D341Med (cell line): ENCODE measurements at places on chromosomes 11 and 22.

GRCh38 chr11:65880844-65881421 is 1.3 kb downstream of the CTSW start:
- DNase-seq, result no peak

DNA sequence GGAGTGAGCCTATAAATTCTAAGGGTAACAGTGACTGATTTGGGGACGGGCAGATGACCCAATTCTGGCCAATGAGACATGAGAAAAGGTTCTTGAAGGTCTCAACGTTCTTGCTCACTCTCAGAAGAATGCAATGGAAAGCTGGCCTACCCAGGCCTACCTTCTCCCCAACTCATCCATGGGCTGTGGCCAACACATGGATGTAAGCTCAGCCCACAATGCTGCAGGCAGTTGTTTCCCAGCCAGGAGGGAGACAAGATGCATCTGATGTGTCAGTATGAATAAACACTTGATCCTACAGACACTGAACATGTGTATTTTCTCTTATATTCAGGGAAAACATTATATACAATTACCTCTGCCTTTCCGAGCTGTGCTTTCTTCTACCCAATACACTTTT is 24.4 kb downstream of the PI4KA start:
- no peak for DNase-seq

- no peak for DNase-seq
Observed at GRCh38 chr11:8065031-8065430, 16.0 kb upstream of the TUB start.

GRCh38 chr11:19349340-19350025 is 108.7 kb upstream of the E2F8 start:
- no peak for DNase-seq

DNA sequence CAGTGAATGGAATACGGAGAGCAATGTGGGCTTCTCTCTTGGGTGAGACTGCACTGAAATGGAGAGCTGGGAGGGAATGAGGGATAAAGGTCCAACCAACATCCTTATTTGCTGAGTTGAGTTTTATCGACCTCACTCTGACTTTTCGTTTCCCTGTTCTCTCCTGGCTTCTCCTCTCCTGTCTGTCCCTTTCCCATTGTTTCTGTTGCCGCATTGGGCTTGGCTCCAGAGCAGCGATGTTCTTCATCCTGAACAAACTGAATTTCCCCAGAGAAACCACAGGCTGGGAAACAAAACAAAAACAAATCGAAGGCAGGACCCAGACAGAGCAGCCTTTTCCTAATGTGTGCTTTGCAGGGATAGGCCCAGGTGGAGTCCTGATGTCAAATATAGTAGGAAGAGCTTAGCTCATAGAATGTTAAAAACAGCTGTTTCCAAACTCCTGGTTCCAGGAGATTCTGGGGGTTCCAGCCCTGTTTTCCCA is 30.0 kb downstream of the MOV10L1 start:
- no peak for DNase-seq
